Skeletal muscle cell (primary cell): ENCODE measurements at places on chromosomes 16 and 17.

GRCh38 chr16:9199311-9199710 lies 107.9 kb downstream of the HAPSTR1 start:
- DNase-seq, result no peak

- DNase-seq, result no peak
These were observed 452.2 kb upstream of the EEF2KMT start for GRCh38 chr16:5549802-5550201.

- no peak for DNase-seq
These were observed 74.6 kb downstream of the SOCS1 start for GRCh38 chr16:11181242-11181898.

DNA sequence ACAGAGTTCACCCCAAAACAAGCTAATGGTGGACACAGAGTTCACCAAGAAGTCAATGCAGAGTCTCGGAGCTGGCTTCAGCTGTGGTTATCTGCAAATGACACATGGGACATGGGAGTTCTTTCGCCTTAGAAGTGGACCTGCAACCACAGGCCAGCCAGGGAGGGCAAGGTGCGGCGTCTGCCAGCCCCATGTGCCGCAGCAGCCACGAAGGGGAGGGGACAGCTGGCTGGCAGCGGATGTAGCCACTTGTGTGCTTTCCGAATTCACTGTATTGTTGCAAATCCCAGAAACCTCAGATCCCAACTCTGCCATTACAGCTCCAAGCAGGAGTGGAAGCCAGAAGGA lies 24.8 kb downstream of the LMF1 start:
- DNase-seq, result no peak

GRCh38 chr17:42252597-42253550 lies 23.3 kb downstream of the STAT5B start:
- no peak for DNase-seq

GRCh38 chr17:28047806-28048205 lies 5.3 kb downstream of the NLK start:
- no peak for DNase-seq

DNA sequence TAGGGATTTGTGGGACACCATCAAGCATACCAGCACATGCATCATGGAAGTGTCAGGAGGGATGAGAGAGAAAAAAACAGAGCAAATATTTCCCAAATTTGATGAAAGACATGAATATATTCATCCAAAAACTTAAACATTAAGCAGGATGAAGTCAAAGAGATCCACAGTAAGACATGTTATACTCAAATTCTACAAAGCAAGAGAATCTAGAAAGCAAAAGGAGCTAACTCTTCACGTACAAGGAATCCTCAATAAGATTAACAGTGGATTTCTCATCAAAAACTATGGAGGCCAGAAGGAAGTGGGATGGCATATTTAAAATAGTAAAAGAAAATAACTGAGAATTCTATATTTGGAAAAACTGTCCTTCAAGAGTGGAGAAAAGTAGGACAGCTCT lies 374.8 kb downstream of the ZFHX3 start:
- no peak for DNase-seq

- no peak for DNase-seq
These were observed 498 bp downstream of the SMYD4 start for GRCh38 chr17:1829216-1829591.

GRCh38 chr17:35448899-35449227 lies 297 bp upstream of the SLFN13 start:
- no peak for DNase-seq

DNA sequence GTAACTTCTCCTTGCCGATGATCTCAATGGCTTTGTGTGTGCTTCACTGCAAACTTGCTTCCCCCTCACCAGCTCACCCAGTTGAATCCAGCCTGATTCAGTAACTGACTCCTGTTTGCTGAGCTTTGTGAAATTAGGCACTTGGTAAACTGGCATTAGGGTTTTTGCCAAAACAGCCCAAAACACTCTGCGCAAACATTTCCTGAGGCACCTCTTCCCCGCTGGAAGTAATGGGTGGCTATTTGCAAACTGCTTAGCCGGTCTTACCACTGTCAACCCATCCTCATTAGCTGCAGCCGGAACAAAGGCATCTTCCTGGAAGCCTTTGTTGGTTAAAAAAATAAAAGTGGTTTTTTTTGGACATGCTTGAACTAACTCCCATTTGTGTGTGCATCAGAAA lies 353.2 kb downstream of the MAF start:
- no peak for DNase-seq

DNA sequence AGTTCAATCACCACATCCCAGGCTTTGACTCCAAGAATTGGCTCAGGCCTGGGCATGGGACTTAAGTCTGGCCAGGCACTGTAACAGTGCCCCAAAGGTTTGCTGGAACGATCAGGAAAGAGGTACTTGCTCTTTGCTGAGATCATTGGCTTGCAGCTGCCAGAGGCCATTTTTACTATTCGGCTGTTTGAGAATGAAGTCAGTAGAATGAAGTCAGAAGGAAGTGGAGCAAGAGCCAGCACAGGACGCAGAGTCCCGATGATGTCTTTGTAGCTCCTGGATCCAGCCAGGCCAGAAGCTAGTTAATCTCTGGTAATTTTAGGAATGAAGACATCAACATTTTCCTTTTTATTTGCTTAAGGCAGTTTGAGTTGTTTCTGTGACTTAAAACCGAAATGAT lies 195.5 kb downstream of the RAB11FIP4 start:
- DNase-seq, result no peak

GRCh38 chr17:36728030-36728991 lies 126.9 kb downstream of the MRM1 start:
- DNase-seq, result no peak

- DNase-seq, result no peak
These were observed 60.7 kb upstream of the GRIN2A start for GRCh38 chr16:10242916-10243315.

DNA sequence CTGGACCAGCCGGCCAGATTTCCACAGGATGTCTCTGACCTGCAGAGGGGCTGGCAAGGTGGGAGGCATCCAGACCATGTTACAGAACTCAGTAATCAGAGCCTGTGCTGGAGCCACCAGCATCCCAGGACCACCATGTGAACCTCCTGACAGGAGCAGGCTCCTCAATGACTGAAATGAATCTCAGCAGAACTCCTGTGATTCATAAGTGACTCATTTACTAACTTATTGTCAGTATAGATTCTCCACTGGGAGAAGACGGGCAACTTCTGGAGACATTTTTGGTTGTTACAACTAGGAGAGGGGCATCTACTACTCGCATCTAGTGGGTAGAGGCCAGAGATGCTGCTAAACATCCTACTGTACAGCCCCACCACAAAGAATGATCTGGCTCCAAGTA lies 3.1 kb upstream of the WWOX start:
- no peak for DNase-seq

GRCh38 chr17:35460354-35460851 lies 11.8 kb upstream of the SLFN13 start:
- DNase-seq, result no peak

GRCh38 chr17:79294459-79295071 lies 219.9 kb downstream of the ENGASE start:
- no peak for DNase-seq
